Left lung (tissue), 14 donors: ENCODE measurements at places on chromosomes 13 and 19. TPM values are rescaled to one million over a fixed set of nuclear protein-coding genes. Genes with fewer than 3 reads are reported as not detected.

DNA sequence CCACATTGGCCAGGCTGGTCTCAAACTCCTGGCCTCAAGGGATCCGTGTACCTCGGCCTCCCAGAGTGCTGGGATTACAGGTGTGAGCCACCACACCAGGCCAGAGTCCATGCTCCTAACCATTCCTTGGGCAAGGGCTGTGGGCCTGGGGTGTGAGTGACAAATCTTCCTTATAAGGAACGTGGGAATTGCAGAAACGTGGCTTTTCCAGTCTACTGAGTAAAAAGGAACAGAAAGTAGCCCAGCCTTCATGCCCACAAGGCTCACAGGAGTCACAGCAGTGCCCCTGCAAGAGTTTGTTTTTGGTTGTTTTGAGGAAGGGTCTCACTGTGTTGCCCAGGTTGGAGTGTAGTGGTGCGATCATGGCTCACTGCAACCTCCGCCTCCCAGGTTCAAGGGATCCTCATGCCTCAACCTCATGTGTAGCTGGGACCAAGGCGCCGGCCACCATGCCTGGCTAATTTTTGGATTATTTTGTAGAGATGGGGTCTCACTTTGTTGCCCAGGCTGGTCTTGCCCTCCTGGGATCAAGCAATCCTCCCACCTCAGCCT lies 5.1 kb downstream of the MYPOP start:
- DNase-seq: no peak

- DNase-seq: no peak
These were observed 28.9 kb downstream of the SMIM24 start for GRCh38 chr19:3451451-3451866.

GRCh38 chr19:49749771-49750170 lies 13.3 kb downstream of the TSKS start:
- DNase-seq: no peak

- no peak for DNase-seq
These were observed 114.2 kb downstream of the PAN3 start for GRCh38 chr13:28252547-28252946.

SEMA6B gene
- polyA plus RNA-seq: 2.1 TPM

GRCh38 chr19:7590256-7590655 lies 5.4 kb upstream of the CAMSAP3 start:
- peak; percentile 52 for DNase-seq

GRCh38 chr19:41265395-41266153 lies 1.4 kb downstream of the HNRNPUL1 start:
- peak; percentile 39 for DNase-seq

AP1M2 gene
- polyA plus RNA-seq: 31.7 TPM
